Suppressor macrophage (primary cell): ENCODE measurements at places on chromosomes 6 and 20.

- no peak for DNase-seq
Observed at GRCh38 chr20:62148908-62149314, 5.3 kb downstream of the SS18L1 start.

- no peak for DNase-seq
Observed at GRCh38 chr6:166206066-166206465, 38.4 kb upstream of the TBXT start.

GRCh38 chr6:168774381-168774780 is 333.4 kb downstream of the SMOC2 start:
- no peak for DNase-seq

- no peak for DNase-seq
Observed at GRCh38 chr6:127586372-127586771, 9.4 kb downstream of the C6orf58 start.

GRCh38 chr6:7812623-7813022 is 86.7 kb downstream of the BMP6 start:
- DNase-seq, result no peak

DNA sequence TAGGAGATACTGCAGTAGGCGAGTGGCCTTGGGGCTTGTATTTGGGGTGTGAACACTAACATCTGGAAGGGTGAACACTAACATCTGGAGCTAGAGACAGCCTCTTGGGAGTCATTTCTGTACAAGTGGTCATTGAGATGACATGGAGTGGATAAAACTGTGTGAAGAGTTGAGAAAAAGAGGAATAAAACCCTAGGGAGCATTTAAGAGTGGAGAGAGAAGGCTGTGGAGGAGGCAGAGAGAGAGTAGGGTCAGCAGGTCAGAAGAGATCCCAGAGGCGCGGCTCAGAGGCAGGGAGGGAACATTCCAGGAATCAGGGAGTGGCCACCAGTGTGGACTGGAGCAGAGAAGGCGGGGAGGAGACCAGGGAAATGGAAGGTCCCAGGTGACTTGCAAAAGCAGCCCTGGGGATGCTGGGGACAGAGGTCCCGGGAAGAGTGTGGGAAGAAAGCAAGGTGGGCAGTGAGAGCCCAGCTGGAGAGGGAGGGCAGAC is 202.0 kb upstream of the RNF24 start:
- DNase-seq, result no peak

DNA sequence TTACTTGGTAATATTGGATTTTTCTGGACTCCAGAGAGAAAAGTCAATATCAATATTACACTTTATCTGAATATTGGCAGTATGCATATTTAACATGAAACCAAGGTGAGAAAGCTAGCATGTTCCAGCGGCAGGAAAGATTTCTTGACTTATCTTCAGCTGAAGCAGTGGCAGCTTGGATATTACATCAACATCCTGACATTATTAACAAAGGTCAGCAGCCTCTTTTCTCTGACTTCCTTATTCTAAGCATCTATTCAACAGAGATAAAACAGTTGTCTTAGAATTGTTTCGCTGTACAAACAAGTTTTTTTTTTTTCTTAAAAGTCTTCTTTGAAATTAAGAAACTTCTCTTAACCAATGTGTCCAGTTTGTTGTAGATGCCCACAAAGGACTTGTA is 11.8 kb downstream of the DCBLD1 start:
- peak; percentile 32 for DNase-seq

DNA sequence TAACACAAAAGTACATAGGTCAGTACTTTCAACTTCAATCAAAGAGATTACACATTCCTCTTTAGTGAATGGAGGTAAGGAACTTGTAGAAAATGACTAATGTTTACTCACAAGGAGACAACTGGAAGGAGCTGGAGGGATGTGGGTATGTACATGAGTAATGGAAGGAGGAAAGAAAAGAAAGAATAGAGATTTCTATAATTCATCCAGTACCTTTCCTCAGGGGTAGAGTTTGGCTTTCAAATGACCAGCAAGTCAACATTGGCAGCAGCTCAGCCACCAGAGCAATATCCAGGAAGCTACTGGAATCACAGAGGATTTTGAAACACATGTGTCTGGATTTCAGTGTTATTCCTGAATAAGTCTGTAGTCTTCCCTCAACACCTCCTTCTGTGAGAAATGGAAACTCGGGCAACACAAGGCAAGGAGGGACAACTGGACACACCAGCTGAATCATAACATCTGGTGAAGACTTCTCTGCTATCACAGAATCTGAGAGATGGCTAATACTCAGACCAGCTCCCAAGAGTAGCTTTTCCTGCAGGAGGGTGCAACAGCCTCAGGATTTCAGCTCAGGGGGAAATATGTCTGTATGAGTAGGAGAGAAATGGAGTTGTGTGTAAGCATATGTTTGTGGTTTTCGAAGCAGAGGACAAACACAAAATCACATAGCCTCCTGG is 98.8 kb downstream of the HAO1 start:
- no peak for DNase-seq

- no peak for DNase-seq
Observed at GRCh38 chr20:40655451-40655850, 33.6 kb downstream of the MAFB start.

DNA sequence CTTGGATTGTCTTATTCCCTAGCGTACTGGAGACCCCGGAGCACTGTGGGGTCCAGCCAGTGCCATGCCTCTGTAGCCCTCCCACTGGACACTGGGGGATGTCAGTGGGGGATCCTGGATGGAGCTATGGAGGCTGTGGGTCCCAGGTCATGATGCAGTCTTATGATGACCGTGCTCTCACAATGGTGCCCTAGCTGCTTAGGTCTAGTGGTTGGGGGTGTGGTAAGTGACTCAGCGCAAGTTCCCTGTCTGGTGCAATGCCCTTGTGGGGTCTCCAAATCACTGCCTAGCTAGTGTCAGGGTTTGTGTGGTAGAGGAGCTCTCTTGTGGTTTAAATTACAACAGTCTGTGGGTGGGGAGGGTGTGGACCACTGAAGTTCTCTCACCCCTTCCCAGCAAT is 135.4 kb downstream of the CDC5L start:
- DNase-seq, result peak; percentile 28

DNA sequence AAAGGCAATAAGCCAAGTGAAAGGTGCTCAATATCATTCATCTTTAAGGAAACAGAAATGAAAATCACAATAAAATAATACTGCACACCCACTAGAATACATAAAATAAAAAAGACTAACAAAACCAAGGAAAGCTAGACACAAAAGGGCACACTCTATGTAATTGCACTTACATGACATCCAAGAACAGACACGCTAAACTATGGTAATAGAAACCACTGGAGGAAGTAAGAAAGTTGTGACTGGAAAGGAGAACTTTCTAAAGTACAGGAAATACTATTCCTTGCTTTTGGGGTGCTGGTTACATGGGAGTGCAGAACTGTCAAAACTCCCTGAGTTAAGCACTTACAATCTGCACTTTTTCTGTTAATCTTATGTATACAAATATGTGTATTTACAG is 253.7 kb upstream of the RUNX2 start:
- DNase-seq, result peak; percentile 8
